Mucosa of gallbladder (tissue), 1 donor: ENCODE measurements at places on chromosomes 5 and 9. TPM values are rescaled to one million over a fixed set of nuclear protein-coding genes. Genes with fewer than 3 reads are reported as not detected.

Gene ACOT12
- total RNA-seq = 0.75 TPM

GRCh38 chr9:96158147-96158546, 143.8 kb downstream of the HSD17B3 start:
- DNase-seq = no peak

DNA sequence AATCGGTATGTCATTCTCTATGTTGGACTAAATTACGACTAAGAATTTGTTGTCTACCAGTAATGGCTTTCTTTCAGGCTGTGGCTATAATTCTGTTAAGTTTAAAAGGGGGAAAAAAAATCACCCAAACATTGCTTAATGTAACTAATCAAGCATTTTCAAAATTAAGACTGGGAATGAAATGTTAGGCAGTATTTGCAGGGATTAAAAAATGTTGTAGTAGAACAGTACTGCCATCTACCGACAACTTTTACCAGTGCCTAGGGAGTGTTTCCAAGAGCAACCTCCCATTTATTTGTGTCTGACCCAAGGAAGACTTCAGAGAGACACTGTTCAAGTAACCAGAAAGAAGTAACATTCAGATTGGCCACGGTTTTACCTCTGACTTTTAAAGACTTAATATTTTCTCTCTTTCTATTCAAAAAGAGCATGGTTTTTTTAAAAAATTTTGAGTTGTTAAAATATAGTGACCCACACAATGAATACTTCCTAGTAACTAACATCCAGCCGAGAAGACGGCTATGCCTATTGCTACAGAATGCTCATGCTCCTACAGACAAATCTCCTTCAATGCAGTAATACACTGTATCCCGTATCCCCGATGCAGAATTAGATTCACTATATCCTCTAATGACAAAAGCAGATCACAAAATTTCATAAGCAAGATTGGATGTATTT, 92.4 kb downstream of the ARL15 start:
- peak; percentile 52 for DNase-seq

DNA sequence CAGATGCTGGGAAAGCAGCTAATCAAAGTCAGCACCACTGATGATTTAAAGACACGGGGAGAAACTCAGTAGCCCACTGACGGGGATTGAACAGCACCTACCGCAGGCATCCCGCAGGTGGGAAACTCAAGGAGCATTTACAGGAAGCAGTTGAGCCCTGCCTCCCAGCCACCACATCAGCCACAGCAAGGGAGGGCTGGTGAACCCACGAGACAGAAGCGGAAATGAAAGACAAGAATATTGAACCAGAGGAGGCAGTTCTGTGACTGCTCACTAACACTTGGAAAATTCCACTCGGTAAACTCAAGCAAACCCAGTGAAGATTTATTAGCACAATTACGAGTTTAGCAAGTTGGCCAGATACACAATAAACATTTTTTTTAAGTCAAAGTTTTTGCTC, 10.6 kb upstream of the FAM163B start:
- DNase-seq = peak; percentile 24

GRCh38 chr9:107970726-107971125, 481.2 kb upstream of the KLF4 start:
- no peak for DNase-seq

Gene ORM2
- 2.8 TPM for total RNA-seq

- no peak for DNase-seq
Observed at GRCh38 chr9:89138463-89139390, 39.9 kb downstream of the SHC3 start.

DNA sequence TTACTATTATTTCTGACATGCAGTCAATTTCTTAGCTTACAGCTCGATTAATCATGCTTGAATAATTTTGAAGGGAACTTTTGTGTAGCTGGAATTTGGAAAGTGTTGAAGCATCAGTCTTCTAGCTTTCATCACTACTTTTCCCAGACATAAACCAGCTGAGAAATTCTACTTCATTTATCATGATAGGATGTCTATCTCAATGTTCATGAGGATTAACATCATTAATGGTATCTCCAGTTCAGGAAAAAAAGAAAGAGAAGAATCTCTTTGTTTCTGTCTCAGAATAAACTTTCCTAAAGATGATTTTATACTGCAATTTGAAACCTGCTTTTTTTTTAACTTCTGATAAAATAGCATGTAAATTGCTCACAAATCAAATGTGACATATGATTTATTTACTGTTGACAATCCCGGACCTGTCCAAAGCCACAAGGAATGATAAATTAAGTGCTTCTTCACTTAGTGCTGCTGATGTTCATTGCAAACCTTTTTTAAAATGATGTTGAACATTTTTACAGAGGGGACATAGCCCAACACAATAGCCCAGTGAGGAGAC, 412.1 kb upstream of the CLINT1 start:
- DNase-seq = no peak

Gene DMGDH
- 1.6 TPM for total RNA-seq
